ENCODE measurements at places on chromosomes 12 and 14.
A peak's percentile ranks its signal among the peaks of the same experiment; 100 is the strongest.

- DNase-seq = no peak
Observed at GRCh38 chr12:117026921-117027250, 72.3 kb downstream of the TESC start.

- no peak for DNase-seq
Observed at GRCh38 chr12:7793211-7793610, 4.0 kb downstream of the NANOG start.

GRCh38 chr12:170371-171225 lies 43.4 kb downstream of the SLC6A12 start:
- no peak for DNase-seq

- no peak for DNase-seq
Observed at GRCh38 chr12:6370994-6371754, 4.2 kb downstream of the SCNN1A start.

- DNase-seq = no peak
Observed at GRCh38 chr12:110180591-110181005, 56.4 kb downstream of the IFT81 start.

- DNase-seq = no peak
Observed at GRCh38 chr14:23525611-23526010, 26.0 kb downstream of the ZFHX2 start.

- no peak for DNase-seq
Observed at GRCh38 chr12:78040111-78040510, 209.4 kb downstream of the NAV3 start.

- DNase-seq = no peak
Observed at GRCh38 chr14:53888535-53889386, 67.9 kb downstream of the BMP4 start.

- peak; percentile 0 for DNase-seq
Observed at GRCh38 chr12:25459541-25459951, 93.5 kb downstream of the LMNTD1 start.

GRCh38 chr14:36513451-36514277 lies 6.4 kb downstream of the NKX2-1 start:
- DNase-seq = no peak

- DNase-seq = no peak
Observed at GRCh38 chr14:64080452-64080851, 213.7 kb downstream of the ESR2 start.

- DNase-seq = no peak
Observed at GRCh38 chr12:89988188-89988915, 279.7 kb upstream of the ATP2B1 start.

GRCh38 chr14:94923786-94924185 lies 153.9 kb upstream of the GSC start:
- no peak for DNase-seq

DNA sequence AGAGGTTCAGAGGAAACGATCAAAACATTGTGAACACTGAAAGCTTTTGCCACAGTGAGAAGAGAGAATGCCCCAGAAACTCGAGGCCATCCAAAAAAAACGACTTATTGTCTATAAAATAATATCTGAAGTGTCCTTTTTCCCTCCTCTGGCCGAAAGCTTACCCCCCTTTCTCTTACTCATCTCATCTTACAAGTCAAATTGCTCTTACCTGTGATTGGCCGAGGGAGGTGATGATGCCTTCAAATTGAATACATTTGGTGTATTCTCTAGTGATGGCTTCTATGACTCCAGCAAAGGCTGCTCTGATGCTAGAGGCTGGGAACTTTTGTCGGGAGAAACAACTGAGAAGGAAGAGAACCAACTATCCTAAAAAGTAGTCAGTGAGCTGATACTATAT lies 90.7 kb downstream of the PTCSC3 start:
- no peak for DNase-seq

- no peak for DNase-seq
Observed at GRCh38 chr12:95014554-95014953, 11.1 kb upstream of the NDUFA12 start.

DNA sequence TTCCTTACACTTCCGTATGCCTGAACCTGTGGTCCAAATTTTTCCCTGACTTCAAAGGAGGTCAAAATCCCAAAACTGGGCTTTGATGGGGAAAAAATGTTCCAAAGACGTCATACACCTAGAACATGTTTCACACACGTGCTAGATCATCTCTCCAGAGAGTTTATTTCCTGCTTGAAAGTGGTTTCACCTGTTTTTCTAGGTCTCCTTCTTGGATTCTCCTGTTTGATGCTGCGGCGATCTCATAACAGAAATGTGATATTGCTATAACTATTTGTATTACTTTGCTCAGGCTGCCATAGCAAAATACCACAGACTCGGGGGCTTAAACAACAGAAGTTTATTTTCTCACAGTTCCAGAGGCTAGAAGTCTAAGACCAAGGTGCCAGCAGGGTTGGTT lies 19.7 kb upstream of the TMCC3 start:
- DNase-seq = no peak

GRCh38 chr12:70449074-70449752 lies 83.1 kb downstream of the KCNMB4 start:
- no peak for DNase-seq

GRCh38 chr14:81302638-81303037 lies 81.9 kb upstream of the GTF2A1 start:
- DNase-seq = no peak

GRCh38 chr14:96415559-96415958 lies 23.6 kb downstream of the AK7 start:
- DNase-seq = no peak

- no peak for DNase-seq
Observed at GRCh38 chr14:88621100-88621499, 58.3 kb downstream of the ZC3H14 start.

DNA sequence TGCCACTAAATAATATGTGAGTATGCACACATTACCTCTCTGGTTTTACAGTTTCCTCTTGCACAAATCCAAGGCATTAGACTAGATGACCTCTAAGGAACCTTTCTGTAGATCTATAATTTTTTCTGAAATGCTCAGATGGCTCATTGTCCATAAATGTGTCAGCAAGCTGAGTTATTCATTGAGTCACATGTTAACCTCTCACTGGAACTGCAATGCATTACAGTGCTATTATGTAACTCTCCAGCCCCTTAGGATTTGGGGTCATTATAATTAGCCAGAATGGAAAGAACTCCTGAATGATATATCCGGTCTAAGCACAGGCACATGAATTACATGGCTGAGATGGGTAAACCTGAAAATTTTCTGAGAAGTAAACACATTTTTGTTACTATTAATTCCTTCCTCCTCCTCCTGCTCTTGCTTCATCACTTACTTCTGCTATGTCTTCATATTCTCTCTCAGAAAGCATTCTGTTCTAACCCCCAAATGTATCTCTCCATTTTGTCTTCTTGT lies 20.3 kb upstream of the DRAM1 start:
- DNase-seq = no peak

GRCh38 chr12:111034886-111035577 lies 114.7 kb upstream of the MYL2 start:
- no peak for DNase-seq

GRCh38 chr14:103910262-103910935 lies 17.9 kb upstream of the TDRD9 start:
- DNase-seq = no peak

GRCh38 chr14:96206461-96206860 lies 1.8 kb downstream of the BDKRB2 start:
- no peak for DNase-seq

- DNase-seq = no peak
Observed at GRCh38 chr12:19287302-19287701, 152.0 kb upstream of the AEBP2 start.

- no peak for DNase-seq
Observed at GRCh38 chr14:57889245-57889644, 23.4 kb upstream of the SLC35F4 start.

GRCh38 chr14:103501921-103502669 lies 20.5 kb downstream of the CKB start:
- no peak for DNase-seq

DNA sequence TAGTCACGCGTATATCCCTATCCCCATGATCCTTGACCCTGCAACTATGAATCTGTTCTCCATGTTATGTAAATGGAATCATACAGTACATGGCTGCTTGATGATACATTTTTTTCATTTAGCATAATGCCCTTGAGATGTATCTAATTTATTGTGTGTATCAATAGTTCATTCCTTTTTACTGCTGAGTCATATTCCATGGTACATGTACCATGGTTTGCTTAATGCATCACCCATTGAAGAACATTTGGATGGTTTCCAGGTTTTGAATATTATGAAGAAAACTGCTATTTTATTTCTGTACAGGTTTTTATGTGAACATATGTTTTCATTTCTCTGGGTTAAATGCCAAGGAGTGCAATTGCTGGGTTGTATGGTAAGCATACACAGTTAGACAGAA lies 4.0 kb upstream of the RNASE10 start:
- DNase-seq = no peak

- no peak for DNase-seq
Observed at GRCh38 chr14:36818794-36819384, 157.2 kb downstream of the PAX9 start.

DNA sequence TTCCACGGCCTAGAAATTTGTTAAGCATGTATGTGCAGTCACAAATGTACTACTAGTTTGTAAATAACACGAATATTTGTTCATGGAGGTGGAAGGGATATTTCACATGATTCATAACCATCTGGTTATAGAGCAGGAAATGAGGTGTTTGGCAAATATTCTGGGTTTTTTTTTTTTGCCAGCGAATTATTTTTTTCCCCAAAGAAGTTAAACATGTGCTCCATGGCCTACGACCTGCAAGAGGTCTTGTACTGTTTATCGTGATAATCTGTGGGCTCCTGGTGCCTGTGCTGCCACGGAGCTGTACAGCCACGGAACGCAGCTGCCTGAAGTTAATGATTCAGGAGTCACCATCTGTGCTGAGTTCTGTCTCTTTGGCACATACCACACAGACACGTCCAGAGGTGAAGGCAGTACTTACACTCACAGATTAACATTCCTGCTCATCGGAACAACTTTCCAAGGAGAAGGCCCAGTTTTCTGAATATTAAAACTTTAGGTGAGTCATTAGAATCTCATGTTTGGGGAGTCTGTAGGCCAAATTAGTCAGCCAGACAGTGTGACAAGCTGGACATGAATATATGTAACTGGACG lies 156.3 kb downstream of the TMX1 start:
- no peak for DNase-seq

GRCh38 chr14:64681796-64682710 lies 22.2 kb upstream of the PLEKHG3 start:
- DNase-seq = no peak

GRCh38 chr12:41697161-41697560 lies 447.5 kb downstream of the GXYLT1 start:
- no peak for DNase-seq

DNA sequence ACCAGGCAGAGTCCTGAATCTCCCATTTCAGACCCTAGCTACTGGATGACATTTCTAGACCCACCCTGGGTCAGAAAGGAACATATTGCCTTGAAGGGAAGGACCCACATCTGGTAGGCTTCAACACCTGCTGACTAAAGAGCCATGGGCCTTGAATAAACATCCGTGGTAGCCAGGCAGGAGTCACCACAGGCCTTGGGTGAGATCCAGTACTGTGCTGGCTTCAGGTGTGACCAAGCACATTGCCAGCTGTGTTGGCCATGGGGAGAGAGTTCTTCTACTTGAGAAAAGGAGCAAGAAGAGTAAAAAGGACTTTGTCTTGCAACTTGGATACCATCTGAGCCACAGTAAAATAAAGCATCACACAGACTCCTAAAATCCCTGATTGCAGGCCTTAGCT lies 332.6 kb downstream of the SLC16A7 start:
- DNase-seq = no peak

GRCh38 chr14:95886366-95887056 lies 9.9 kb downstream of the TUNAR start:
- no peak for DNase-seq

DNA sequence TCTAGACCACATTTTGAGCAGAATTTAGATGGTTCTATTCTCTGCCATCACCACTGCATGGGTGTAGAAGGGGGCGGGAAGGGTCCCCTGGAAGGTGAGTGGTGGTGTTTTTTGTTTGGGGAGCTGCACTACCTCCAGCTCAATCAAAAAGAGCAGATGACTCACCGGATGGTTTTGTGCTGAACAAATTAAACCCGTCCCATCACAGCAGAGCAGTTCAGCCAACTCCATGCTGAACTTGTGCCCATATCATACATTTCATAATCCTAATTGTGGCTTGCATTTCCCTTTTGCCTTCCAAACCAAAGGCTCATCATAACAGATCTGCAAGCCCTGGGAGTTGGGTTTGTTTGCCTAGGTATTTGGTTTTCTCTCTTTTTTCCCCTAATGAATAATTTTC lies 53.0 kb upstream of the RPH3A start:
- DNase-seq = no peak

- DNase-seq = no peak
Observed at GRCh38 chr12:100364324-100364723, 7.5 kb downstream of the SLC17A8 start.

GRCh38 chr12:67910360-67911274 lies 78.6 kb upstream of the IFNG-AS1 start:
- DNase-seq = no peak

- DNase-seq = no peak
Observed at GRCh38 chr12:26402648-26403047, 207.3 kb downstream of the SSPN start.

- DNase-seq = no peak
Observed at GRCh38 chr12:69835081-69835480, 10.1 kb downstream of the MYRFL start.

DNA sequence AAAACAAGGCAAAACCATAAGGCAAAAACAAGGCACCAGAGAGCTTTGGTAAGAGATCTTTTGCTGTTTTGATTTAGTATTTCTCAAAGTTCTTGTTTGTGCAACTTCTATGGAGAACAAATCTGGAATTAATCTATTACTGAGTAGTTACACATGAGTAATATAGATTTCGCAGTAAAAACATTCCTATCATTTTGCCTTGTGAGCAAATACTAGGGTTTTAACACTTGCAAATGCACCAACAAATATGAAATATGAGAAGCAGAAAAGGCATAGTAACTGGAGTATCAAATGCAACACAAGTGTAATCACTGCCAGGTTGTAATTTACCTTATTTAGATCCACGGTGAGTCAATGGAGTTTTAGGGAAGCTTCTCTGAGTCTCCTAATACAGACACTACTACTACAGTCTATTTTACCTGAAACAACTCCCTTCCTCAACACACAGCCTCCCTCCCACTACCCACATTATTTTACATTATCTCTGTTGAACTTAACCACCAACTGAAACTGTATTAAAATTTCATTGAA lies 324.1 kb downstream of the FLRT2 start:
- no peak for DNase-seq

- no peak for DNase-seq
Observed at GRCh38 chr12:65891219-65891618, 66.9 kb downstream of the HMGA2 start.

DNA sequence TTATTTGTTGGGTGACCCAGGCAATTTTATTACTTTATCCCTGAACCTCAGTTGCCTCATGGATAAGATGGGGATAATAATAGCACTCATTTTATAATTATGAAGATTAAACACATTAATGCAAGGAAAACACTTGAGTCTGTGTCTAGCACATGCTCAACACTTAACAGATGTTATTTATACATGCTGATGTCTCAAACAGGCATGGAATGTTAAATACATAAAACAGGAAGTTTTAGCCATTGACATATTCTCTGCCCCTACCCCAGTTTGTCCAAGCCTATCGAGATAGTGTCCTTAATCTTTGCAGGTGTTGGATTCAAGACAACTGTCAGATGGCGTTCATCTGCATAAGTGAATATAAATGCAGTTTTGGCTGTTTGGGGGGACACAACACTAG lies 109.8 kb downstream of the SCAF11 start:
- no peak for DNase-seq
